Mesothelial cell of epicardium (in vitro differentiated cells): ENCODE measurements at places on chromosomes 1 and 21. TPM values are rescaled to one million over a fixed set of nuclear protein-coding genes. Genes with fewer than 3 reads are reported as not detected.

SEMA4A gene
- total RNA-seq: 18.7 to 21.0 TPM (median 19.8 TPM) in 3 replicates

S100A16 gene
- total RNA-seq: 22.1 to 24.8 TPM (median 22.4 TPM) in 3 replicates

BARHL2 gene
- not detected in 3 replicates for total RNA-seq

PLPPR4 gene
- 0.13 to 0.16 TPM (median 0.14 TPM) in 3 replicates for total RNA-seq

REN gene
- total RNA-seq: 0.29 to 0.41 TPM in 2 of 3 replicates, not detected in the other

LHX8 gene
- 0.20 to 0.36 TPM (median 0.20 TPM) in 3 replicates for total RNA-seq

DNA sequence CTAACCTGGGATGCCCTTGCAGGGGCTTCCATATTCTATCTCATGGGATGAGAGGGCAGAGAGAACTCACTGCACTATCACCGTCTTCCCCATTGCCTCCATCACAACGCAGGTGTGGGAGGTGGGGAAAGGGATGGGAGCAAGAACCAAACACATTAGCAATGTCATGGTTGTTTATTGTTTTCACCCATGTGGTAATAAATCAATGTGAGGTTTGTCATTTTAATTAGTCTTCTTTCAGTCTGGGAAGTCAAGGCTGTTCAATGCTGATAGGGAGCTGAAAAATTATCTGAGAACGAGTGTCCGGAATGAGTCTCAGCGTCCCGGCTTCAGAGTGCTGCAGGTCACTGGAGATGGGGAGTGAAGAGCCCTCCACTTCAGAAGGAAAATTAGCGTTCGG, 268.5 kb downstream of the DUSP10 start:
- no peak for DNase-seq

DNA sequence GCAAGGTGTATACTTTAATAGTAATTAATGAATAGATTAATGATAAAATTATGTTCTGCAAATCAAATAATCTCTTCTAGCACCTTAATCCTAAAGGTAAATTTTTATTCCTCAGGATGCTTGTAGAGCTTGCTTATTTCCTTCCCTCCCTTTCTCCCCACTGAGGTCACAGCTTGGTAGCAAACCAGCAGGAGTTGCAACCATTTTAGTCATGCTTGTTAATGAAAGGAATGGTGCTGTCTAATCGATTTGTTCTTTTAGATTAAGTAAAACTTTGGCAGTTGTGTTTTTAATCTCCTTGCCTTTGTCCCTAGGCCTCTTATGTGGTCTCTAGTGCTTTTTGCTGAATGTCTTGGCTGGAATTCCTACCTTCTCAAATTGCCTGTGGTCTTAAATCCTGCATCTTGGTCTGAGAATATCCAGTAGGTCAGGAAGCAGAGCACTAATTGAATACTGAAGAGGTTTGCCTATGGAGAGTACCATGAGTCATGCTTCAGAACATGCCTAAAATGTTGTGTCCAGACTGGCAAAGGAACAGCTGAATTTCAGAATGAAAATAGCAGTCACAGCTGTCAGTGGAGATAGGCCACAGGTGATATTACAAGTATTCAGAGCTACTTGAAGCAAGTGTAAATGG, 36.3 kb upstream of the RWDD3 start:
- no peak for DNase-seq

- DNase-seq: no peak
Measured at GRCh38 chr1:198212675-198213074, 55.9 kb downstream of the NEK7 start.

DNA sequence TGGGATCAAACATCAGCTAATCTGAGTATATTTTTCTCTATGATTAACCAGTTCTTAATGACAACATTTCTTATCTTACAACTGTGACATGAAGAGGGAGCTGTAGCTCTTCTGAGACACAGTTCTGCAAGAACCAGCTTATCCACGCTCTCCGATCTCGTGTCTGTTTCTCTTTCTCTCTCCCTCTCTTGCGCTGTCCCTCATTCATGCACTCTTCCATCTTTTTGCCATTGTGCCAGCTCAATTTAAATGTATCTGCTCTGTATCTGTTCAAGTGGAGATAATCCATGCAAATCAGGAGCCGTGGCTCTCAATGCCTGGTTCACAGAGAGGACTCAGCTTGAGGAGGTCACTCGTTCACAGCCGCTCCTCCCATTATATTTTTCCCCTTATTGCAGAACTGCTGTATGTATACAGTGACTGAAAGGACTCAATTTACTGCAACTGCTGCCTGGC, 494.7 kb upstream of the ADGRL2 start:
- DNase-seq: peak; percentile 36

DNA sequence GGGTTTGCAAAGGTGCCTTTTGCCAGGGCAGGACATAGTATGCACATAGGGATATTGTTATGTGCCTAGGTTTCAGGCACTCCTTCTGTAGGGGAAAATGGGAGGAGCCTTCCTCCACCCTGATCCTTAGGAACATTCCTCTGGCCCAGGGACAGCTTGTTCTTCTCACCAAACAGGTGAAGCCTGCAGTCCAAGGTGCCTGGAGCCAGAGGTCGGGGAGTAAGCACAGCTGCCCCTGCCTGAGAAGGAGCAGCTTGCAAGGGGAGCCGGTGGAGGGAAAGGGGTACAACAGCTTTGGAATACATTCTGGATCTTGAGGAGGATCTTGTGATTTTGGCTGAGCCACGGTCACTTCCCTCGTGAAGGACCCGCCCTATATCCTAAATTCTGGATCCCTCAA, 82.4 kb upstream of the CD1D start:
- DNase-seq: no peak

GRCh38 chr1:96641282-96641681, 80.3 kb upstream of the PTBP2 start:
- DNase-seq: no peak

DNA sequence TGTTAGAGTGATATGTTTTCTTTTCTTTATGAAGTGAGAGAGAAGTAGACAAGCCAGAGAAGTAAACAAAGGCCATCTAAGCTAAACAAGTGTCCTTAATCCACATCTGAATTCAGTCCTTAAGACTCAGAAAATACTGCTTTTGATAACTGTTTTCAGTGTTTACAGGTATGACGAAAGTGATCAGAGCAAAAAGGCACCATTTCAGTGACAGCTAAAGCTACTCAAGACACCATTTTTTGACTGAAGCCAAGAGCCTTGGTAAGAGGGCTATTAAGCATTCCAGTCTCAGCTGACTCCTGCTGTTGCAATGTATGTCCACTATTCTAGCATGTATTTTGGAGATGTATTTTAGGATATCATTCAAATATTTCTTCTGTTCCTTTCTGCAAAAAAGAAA, 4.1 kb downstream of the KMO start:
- no peak for DNase-seq

DNA sequence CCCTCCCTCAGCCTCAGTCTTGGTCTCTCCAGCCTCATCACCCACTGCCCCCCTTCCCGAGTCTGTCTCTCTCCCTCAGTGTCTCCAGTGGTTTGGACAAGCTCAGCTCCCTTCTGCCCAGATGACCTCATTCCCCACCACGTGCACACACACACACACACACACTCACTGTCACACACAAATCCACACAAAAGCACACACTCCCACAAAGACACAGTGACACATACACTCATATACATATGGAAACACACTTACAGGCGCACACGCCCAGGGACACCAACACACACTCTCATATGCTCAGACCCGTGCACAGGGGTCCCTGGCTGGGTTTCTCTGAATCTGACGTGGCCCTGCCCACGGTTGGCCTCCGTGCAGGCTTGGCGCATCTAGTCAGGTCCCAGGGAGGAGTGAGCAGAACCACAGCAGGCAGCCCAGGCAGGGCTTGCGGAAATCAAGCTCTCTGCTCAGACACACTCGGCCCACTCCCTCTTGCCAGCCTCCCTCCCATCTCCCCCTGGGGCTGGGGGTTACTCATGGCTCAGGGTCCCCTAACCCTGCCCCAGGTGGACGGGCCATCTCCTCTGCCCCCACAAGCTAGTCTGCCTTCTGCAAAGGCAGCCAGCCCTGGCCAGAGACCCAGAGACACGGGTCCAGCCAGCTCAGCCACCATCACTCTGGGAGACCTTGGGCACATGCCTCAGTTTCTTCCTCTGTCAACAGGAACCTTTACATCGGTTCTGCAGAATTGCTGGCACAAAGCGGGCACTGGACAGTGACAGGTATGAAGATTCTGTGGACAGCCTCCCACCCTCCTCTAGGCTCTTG, 38.5 kb upstream of the FAM131C start:
- no peak for DNase-seq

- DNase-seq: no peak
Measured at GRCh38 chr1:91655912-91656449, 155.3 kb downstream of the CDC7 start.

- DNase-seq: no peak
Measured at GRCh38 chr1:158028969-158029368, 35.5 kb downstream of the KIRREL1 start.

DNA sequence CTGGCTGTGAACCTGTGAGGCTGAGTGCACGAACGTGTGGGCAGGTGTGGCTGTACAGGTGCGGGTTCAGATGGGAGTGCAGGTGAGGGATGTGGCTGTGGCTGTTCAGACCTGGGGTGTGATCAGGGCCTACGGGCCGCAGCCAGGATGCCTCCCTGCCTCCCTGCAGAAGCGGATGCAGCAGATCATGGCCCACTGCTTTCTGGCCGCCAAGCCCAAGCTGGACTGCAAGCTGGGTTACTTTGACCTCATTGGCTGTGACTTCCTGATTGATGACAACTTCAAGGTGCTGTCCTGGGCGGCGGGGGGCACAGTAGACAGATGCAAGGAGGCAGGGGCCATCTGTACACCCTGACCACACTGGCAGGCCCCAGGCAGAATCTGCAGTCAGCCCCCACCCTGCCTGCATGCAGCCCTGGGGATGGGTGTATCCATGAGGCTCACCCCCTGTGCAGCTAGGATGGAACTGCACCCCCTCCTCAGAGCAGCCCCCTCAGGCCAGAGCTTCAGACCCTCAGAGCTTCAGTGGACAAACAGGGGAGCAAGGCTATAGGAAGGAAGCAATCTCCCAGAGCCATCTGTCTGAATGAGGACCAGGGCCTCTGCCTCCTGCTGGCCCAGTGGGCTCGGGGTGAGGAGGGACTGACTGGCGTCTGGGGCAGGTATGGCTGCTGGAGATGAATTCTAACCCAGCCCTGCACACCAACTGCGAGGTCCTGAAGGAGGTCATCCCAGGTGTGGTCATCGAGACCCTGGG, 9.8 kb downstream of the TNFRSF18 start:
- DNase-seq: no peak

GRCh38 chr21:31543191-31543590, 116.3 kb upstream of the SOD1 start:
- DNase-seq: no peak

GRCh38 chr1:87872189-87872588, 543.5 kb downstream of the LMO4 start:
- no peak for DNase-seq

DNA sequence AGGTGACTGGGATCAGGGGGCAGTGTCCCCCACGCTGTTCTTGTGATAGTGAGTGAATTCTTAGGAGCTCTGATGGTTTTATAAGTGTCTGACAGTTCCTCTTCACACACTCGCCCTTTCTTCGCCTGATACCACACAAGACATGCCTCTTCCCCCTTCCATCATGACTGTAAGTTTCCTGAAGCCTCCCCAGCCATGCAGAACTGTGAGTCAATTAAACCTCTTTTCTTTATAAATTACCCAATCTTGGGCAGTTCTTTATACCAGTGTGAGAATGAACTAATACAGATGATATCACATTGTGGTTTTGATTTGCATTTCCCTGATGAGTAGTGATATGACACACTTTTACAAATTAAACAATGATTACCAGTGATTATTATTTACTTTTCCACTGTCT, 229.9 kb downstream of the AKT3 start:
- no peak for DNase-seq

DNA sequence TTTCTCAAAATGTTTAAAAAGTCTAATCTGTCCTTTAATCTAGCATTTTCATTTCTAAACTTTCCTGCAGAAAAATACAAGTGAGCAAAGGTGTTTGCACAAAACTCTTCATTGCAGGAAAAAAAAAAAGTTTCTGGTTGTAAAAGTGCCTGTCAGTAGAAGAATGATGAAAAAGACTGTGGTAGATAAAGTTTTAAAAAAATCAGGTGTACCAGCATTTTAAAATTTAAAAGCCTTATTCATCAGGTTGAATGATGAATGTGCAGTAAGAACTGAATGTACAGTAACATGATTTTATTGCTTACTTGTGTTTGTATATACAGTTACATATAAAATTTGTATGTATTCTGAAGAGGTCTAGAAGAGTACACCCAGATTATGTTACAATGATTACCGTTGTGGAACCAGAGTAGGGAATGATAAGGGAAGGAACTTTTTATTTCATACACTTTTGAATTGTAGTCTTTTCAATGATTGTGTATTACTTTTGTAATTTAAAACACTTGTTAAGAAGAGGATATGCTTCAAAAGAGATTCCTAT, 54.0 kb downstream of the FNBP1L start:
- no peak for DNase-seq

DNA sequence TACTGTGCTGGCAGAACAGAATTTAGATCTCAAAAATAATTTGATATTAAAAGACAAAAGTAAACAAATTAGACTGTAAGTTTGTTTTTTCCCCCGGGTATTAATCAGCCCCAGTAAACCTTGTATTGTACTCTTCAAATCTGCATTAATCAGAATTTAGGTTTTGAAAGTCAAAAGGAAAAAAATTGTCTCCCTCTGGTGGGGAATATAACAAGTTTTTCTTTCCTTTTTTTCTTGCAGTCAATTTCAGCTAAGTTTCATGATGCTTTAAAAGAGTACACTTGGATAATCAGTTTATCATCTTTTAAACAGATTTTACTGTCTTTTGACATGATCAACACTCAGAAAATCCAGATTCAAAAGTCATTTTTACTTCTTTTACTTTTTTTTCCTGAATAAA, 134.5 kb upstream of the PKN2 start:
- no peak for DNase-seq

GRCh38 chr1:223657978-223658377, 7.5 kb downstream of the CAPN8 start:
- DNase-seq: no peak

- no peak for DNase-seq
Measured at GRCh38 chr1:206824331-206824730, 41.1 kb upstream of the IL20 start.

DNA sequence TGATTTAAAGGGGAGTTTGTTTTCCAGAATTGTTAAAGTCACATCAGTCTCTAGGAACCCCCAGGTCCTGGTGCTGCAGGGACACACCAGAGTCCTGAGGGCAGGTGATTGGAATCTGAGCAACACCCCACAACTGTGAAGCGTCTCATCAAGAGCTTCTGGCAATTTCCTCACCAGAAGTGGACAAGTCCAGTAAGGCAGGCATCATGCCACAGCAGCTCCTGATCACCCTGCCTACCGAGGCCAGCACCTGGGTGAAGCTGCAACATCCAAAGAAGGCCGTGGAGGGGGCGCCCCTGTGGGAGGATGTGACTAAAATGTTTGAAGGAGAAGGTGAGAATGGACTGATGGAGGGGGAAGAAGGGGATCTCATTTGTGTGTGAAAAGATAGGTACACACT, 2.1 kb downstream of the ZFP69 start:
- DNase-seq: no peak
